ENCODE measurements at places on chromosomes 5 and 9.

- DNase-seq = no peak
Observed at GRCh38 chr9:129602598-129603415, 18.1 kb downstream of the C9orf50 start.

DNA sequence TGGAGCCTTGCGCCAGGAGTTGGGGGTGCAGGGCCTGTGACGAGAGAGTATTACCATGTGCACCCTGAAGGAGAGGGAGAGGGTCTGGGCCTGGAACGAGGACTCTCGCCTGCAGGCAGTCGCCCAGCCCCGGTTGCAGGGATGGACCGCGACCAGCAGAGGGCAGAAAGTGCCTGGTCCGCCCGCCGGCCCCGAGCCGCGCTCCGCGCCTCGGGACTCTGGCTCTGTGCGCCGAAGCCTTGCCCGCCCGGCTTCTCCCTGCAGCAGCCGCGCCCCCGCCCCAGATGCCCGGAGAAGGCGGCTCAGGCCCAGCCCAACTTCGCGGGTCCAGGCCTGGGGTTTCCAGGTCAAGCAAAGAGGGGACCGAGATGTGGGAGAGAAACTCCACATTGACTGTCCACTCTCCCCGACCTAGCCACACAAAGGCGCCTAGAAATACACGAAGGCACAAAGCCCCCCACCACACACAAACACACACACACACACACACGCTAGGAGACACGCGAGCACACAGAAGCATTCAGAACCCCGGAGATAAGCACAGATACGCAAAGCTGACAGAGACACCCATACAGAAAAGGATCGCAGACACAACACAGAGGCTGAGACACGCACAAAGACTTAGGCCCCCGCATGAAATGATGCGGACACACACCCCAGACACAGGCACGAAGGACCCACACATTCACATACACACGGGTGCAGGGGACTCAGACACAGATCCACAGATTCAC lies 2.0 kb upstream of the LMX1B start:
- DNase-seq = no peak

DNA sequence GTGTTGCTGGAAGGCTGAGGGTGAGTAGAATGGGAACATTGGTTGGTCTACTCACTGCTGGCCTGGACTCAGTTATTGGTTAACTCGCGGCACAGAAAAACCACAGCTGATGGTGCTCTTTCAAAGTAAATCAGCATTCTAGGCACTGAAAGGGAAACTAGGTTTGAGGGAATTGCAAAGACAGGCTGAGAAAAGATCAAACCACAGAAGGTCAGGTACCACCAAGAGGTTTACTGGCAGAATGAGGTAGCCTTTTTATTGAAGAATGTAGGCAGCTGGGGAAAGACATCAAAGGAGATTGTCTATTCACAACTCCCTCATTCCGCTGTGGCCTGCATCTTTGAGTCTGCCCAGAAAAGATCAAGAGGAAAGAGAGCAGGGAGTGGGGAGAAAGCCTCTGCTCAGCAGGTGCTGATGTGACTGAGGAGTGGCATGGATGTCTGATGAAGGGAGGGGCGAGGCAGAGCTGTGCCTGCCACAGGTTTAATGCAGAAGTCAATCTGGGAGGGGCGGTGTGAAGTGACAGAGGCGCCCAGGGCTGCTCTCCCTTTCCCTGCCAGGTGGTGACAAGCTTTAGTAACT lies 255.5 kb downstream of the MAN2A1 start:
- no peak for DNase-seq

- DNase-seq = no peak
Observed at GRCh38 chr5:80978772-80979317, 18.7 kb downstream of the RASGRF2 start.

DNA sequence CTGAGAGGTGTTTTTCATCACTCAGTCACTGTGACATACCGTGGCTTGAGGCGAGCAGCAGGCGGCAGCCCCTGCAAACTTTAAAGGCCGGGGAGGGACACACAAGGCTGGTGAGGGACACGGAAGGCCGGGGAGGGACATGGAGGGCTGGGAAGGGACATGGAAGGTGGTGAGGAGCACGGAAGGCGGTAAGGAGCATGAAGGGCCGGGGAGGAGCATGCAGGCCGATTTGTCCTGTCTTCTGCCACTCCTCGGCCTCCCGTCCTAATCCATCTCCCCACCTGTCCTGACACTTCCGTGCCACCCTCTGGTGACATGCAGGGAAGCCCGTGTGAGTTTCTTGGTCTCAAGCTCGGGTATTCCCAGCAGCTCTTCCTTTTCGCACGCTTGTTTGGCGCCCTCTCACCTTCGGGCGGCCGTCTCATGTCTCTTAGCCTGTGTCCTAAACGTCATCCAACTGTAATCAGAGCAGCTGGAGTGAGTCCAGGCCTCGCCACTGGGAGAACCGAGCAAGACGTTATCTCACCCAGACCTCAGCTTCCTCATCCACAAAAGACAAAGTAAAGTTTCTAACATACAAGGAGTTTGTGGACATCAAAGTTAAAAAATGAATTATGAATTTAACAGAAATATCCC lies 126.5 kb downstream of the MRPL36 start:
- DNase-seq = no peak

GRCh38 chr9:272251-273213 lies 57.9 kb downstream of the DOCK8 start:
- no peak for DNase-seq

GRCh38 chr9:135809166-135809565 lies 98.2 kb downstream of the CAMSAP1 start:
- DNase-seq = no peak

DNA sequence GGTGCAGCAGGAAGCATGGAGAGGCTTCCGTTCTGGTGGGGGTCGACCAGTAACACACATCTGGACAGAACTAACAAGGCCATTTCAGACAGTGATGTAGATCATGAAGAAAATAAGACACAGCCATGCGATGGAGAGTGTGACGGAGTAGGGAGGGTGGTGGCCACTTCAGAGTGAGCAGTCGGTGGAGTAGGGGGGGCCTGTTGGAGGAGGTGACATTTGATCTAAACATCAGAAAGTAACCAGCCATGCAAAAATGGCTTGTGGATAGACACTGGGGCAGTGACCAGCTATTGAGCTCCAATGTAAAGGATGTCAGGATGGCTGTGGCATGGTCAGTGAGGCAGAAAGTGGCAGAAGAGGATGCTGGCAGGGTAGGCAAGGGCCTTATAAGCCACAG lies 65.9 kb downstream of the PPARGC1B start:
- peak; percentile 33 for DNase-seq

- no peak for DNase-seq
Observed at GRCh38 chr5:31921852-31922305, 252.2 kb downstream of the GOLPH3 start.

GRCh38 chr5:74081126-74081525 lies 455.1 kb downstream of the ARHGEF28 start:
- DNase-seq = no peak

Measured in NCI-H187 (cell line).